ENCODE measurements at places on chromosomes 13 and 19. TPM values are rescaled to one million over a fixed set of nuclear protein-coding genes. Genes with fewer than 3 reads are reported as not detected.

Gene RGCC
- 110 TPM for total RNA-seq

Gene GRK1
- total RNA-seq, result not detected

- DNase-seq, result no peak
Measured at GRCh38 chr19:15790096-15790495, 2.6 kb downstream of the OR10H5 start.

DNA sequence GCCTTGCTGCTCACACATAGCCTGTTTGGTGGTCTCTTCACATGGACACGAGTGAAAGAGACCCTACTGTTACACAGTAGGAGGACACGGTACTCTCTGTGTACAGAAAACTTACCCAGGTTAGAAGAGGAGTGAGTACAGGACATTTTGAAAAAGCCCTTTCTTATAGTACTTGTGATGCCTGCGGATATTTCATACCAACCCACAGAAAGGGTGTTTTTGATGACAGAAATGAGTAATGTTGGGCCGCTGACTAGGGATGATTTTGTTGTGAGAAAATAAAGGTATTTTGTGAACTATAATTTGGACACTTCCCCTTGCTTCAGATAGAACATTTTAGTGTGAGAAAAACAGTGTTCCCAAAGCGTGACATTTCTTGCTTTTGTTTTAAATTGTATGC, 18.2 kb downstream of the NUDT15 start:
- no peak for DNase-seq
